NCI-H2171 (cell line): ENCODE measurements at places on chromosomes 4 and X.

DNA sequence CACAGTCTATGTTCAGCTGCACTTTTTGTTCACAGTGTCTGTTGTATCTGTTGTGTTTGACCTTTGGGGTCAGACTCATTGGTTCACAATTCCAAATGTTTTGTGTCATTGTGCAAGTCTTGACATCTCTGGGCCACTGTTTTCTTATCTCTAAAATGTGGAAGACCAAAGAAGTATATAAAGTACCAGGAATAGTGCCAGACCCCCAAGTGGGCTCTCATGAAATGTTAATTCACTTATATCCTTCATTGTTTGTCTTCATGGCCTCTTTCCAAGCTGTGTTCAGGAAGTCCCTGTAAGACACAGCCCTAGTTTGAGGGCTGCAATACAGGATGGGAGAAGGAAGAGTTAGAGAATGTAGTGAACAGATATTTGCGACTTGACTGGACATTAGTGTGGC, 468.3 kb upstream of the BOD1L1 start:
- no peak for DNase-seq

DNA sequence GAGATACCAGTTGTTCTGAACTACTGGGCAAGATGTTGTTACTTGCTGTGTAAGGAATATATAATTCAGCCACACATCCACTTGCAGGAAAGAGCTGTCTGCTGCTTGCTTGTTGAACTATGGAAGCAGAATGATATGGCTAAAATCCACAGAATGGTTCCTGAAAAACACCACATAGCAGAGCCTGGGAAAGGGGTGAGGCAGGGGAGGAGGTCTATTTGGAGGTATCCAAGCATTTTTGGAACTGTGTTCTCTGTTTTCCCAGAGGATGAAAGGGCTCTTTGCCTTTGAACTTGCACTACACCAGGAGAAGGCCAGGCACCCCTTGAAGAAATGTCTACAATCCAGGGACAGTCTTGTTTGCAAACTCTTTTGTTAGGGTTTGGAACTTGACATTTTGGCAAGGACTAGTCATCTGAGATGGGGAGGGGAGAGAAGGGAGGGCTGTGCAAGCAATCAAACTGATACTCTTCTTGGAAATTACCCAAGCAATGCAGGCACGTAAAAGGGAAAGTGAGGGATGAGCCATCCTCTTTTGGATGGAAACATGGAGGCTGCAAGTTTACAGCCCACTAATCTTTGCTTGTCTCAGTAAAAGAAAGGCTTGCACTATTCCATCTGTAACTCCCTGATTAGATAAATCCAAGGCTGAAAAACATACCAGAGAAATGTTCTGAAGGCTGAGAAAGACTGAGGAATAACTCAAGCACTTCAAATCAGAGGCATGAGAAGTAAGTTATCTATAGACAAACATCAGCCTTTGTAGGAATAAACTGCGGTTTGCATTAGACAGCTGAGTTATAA, 141.0 kb downstream of the TSPAN5 start:
- DNase-seq: no peak

DNA sequence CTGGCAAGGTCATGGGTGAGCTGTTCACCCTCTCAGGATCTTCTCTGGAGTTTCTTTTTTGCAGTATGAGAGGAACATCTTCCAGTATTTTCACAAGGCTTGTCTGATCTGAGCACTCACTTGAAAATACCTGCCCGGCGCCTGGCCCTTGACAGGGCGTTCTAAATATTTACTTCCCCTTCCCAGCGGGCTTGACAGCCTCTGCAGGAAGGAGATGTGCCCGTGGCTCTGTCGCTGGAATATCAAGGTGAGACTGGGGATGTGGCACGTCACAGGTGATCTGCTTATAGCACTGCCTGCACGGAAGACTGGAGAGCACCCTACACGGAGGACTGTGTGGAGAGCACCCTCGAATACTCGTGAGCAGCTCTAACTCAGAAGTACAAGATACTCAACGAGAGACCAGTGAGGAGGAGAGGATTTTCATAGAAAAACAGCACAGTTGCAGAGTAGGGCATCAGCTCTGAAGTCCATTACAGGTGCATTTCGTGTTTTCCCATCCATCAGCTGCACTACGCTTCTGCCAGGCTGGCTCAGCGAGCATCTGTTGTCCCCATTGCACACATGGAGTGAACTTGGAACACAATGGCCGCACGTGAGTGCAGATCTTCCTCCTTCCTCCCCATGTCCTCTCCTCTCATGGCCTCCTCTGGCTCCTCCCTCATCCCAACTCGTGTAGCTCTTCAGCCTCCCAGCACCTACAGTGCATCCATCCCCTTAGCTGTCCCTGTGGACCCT, 32.1 kb downstream of the ZBTB49 start:
- DNase-seq: no peak

- no peak for DNase-seq
Measured at GRCh38 chrX:80648023-80648422, 161.7 kb downstream of the BRWD3 start.

- DNase-seq: no peak
Measured at GRCh38 chr4:6343939-6344408, 74.3 kb downstream of the WFS1 start.

- no peak for DNase-seq
Measured at GRCh38 chr4:145769450-145770037, 89.6 kb downstream of the C4orf51 start.

GRCh38 chrX:13377550-13377934, 57.7 kb upstream of the ATXN3L start:
- DNase-seq: peak; percentile 66

- no peak for DNase-seq
Measured at GRCh38 chrX:40175511-40176350, 78.0 kb upstream of the BCOR start.

DNA sequence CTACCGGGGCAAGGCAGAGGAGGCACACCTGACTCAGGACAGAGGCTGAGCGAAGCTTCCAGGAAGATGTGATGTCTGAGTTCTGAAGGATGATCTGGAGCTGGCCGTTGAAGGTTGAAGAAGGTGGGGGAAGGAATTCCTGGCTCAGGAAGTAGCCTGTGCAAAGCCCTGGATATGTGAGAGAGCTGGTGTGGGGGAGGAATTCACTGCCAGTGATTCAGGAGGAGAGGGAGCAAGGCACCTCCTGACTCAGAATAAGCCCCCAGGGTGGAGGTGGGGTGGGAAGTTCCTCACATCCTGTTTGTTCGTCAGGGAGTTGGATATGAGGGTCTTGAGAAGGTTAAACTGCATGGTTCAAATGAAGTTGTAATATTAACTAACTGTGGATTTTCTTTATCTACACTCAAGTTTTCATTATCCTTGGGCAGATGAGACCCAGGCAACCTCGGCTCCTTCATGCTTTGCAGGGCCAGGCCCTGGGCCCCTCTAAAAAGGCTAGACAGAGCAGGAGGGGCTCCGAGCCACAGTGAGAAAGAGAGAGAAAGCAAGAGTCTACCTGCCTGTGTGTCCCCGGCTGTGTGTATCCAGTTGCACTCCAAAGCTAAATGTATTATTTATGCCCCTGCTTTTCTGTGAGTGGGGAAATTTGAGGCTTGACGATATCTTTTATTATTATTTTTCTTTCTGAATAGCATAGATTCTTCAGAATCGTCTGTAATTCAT, 7.1 kb downstream of the NHSL2 start:
- no peak for DNase-seq

- no peak for DNase-seq
Measured at GRCh38 chr4:154132406-154132805, 343.5 kb upstream of the SFRP2 start.

DNA sequence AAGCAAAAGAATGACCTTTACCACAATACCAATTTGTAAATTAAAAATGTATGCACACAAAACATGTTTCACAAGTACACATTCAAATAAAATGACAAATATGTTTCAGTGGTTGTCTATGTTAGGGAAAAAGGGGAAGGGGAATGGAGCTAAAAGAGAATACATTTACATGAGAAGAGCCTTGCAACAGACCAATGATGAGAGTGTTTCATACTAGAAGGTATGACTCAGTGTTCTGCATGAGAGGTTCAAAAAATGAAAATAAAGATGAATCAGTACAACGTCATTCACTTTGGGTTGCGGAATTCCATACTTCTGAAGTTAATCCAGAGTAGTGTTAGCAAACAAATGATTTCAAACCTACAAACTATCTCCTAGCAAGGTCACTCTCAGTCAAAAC, 51.7 kb downstream of the RPGR start:
- no peak for DNase-seq

DNA sequence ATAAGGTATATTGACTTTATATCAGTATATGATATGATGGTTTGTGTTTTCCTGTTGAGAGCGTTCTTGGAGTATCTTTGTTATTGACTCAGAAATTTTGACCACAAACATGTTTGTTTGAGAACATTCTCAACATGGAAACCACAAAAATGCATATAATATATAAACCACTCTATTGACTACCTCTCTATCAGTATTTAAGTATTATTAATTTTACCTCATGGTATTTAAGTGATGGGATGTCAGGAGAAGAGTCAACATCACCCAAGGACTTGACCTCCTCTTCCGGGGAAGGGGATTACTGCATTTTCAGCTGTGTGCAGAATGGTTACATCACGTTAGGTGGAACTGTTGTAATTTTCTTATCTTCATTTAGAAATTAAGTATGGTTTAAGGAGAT, 54.3 kb upstream of the PUDP start:
- DNase-seq: no peak

DNA sequence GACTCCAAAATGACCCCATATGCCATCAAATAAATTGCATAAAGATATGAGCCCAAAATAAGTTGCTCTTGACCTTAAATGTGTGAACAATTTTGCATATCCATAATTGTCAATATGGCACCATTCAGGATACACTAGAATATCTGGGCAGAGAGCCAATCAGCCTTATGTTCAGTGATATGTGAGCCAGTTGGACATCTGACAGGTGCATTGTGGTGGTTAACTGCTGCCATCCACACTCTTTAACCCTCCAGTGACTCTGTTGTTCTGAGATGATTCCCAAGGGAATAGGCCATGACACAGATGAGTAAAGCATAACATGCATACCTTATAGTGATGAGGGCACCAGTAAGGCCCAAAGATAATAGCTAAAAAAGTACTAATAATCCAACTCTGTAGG, 500.1 kb downstream of the PCDH18 start:
- peak; percentile 93 for DNase-seq

DNA sequence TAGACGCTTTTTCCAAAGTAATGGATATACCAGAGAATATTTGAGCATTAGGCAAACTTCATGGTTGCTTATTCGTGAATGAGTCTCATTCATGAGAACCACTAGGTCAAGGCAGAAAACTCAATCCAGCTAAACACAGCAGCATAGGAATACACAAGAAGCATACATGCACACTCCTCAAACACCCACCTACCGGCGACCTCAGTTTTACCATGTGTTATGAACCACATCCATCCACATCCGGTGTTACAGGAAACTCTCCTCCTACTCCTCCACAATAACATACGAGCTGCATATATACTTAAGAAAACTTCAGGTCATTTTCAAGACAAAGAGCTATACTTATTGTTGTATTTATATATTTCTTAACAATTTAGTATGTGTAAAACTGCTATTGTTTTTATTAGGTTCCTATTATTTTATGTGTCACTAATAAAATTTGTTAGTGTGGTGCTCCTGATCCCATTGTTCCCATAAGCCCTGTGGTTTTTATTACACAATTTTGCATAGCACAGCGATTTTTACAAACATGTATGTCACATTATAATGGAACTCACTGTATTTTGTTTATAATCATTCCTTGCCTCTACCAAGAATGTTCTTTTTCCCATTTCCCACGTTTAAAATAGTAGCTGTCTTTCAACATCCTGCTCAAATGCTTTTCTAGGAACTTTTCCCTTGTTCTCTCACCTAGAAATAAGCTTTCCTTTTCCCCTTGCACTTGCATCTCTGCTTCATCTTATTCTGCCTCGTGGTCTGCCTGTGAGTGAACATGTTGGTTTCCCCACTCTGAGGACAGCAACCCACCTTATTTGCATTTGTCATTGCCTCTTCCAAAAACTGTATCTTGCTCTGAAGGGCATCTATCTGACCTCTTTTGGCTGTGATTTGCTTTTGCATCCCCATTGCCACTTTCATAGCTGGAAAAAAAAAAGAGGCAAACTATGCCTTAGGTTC, 48.3 kb downstream of the STBD1 start:
- no peak for DNase-seq

- no peak for DNase-seq
Measured at GRCh38 chr4:5152521-5152920, 101.2 kb downstream of the STK32B start.

GRCh38 chrX:9114245-9114644, 80.3 kb upstream of the FAM9B start:
- DNase-seq: no peak

- DNase-seq: no peak
Measured at GRCh38 chr4:74632634-74633033, 161.7 kb downstream of the BTC start.

DNA sequence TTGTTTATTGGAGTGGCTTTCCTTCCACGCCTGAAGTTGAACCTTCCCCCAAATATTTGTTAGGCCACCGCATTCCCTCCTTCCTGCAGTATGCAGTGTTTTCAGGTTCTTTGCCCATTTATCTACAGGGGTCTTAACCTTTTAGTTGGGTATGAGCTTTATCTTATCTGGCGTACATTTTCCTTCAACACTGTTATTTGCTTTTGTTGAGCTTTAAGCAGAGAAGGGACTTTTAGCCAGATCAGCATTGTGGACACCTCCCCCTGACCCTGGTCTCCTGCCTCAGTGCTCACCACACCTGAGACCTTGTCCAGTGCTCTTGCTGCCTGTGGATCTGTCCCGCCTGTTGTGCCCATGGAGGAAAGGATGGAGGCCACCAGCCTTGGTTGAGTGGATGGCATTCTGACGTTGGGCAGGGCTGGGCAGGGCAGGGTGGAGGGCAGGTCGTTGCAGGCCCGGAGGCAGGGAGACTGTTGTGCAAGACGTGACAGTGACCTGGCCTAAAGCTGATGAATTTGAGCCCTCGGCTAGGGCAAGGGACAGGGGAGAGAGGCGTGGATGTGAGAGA, 998 bp upstream of the DUSP9 start:
- DNase-seq: no peak

DNA sequence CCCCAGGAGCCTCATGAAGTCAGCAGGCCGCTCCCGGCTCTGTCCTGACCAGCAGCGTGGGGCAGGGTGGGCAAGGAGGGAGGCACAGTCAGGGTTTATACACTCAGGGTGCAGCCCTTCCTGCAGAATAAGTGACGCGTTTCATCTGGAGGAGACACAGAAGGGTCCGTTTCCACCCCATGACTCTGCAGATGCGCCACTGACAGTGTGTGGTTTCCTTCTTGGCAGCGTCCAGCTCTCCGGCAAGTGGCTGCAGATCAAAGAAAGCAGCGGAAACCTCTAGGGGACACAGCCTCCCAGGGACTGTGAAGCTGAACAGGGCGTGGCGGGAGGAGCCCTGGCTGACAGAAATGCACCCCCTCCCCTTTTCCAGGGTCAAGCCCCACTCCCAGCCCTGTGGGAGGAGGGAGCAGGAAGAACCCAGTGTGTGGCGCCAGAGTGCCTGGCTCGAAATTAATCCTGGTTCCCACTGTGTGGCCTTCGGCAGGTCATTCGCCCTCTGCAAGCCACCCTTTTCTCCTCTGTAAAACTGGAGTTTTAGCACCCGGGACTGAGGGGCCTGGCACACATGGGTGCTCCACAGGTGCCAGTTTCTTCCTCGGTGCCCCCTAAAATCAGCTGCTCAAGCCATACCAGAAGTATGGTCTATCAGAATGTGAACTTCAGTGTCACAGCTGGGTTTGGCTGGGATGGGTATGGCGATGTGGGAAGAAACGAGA, 17.3 kb upstream of the TBC1D14 start:
- DNase-seq: no peak
